Activated T-cell treated with anti-CD3 and anti-CD28 coated beads for 48 hours (primary cell): ENCODE measurements at places on chromosomes 5 and 9.

DNA sequence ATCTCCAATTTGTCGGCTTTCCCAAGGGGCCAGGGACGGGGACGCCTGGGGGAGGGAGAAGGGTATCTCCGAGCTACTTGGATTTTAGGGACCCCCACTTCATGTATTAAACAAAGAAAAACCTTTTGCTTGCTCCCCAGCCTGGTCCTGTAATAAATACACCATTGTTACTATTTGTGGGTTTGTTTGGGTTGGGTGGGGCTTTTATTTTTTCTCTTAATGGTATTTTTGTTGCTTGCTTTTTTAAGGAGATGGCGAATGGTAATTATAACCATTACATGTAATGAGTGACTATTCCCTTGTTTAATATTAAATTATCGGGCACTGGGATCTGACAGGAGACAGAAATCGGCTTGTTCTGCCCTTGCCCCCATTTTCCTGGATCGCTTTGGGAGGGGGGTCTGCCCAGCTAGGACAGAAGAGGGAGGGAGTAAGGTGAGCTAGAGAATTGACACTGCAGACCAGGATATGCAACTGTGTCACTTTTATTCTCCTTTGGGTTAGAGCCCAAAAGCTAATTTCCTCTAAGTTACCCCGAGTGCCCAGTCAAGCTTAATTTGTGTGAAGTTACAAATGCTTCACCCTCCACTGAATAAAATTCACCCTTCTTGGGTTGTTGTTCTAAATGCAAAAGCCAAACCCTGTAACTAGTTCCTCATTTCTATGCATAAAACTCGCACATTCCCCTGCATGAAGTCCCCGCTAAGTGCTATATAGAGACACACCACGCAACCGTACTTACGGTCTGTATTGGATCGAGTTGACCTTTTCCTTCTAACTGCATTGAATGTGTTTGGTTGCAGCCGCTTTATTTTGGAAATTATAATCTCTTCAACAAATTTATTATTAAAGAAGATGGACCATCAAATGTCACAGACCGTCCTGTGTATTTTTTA lies 1.6 kb upstream of the ZNF608 start:
- DNase-seq, result no peak

DNA sequence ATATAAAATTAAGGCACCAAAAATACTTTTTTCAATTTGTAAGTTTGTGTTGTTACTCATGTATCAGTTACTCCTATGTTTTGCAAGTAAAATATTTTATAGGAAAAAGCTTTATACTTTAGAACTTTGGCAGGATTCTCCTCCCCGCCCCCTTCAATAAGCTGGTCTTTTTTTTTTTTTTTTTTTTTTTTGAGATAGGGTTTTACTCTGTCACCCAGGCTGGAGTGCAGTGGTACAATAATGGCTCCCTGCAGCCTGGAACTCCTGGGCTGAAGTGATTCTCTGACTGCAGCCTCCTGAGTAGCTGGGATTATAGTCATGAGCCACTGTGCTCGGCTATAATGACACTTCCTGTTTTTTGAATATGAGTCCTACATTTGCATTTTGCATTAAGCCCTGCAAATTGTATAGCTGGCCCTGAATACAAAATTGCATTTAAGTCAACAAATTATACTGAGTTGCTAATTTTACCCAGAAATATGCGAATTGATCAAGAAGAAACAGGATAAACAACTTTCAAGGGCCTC lies 192.9 kb downstream of the PIK3R1 start:
- DNase-seq, result no peak

GRCh38 chr5:143807401-143807800 lies 4.6 kb upstream of the HMHB1 start:
- DNase-seq, result no peak

DNA sequence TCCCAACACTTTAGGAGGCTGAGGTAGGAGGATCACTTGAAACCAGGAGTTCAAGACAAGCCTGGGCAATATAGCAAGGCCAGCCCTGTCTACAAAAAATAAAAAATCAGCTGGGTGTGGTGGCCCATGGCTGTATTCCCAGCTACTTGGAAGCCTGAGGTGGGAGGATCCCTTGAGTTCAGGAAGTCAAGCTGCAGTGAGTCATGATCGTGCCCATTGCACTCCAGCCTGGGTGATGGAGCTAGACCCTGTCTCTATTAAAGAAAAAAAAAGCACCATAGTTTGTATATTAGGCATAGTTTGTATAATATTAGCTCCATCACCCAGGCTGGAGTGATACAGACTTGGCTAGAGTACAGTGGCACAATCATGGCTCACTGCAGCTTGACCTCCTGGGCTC lies 9.6 kb upstream of the NME5 start:
- no peak for DNase-seq

- DNase-seq, result no peak
Measured at GRCh38 chr9:9002826-9003583, 1203.4 kb upstream of the DMAC1 start.

GRCh38 chr9:224582-225520 lies 10.2 kb downstream of the DOCK8 start:
- DNase-seq, result no peak

DNA sequence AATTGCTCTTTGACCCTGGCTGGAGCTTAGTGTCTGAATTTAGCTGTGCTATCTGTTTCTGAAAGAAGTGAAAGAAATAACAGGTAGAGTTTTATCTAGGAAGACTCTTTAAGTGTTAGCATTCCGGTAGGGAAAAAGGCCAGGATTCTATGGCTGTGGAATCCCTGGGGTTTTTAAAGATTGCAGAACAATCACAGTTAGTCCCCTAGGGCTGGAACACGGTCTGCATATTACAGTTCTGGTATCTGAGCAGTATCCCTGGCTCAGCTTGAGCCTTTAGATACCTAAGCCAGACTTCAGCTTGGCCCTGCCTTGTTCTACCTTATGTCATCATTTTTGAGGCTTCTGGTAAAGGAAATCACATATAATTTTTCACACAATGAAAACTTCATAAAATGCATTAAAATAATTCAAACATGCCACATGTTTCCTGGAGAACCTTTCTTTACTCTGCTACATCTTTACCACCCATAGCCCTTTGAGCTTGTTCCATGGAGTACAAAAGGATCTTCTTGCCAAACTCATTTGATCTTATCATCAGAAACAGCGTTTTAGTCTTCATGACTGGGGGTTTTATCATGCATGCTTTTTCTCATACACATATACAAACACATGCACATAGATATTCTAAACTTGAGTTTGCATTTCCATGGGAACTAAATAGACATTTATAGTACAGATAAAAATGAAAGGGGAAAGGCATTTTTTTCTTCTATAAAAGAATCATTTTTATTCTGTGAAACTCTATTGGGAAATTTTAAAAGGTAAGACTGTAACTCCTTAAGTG lies 410.8 kb downstream of the CETN3 start:
- no peak for DNase-seq

- DNase-seq, result no peak
Measured at GRCh38 chr5:148443998-148444397, 60.2 kb downstream of the FBXO38 start.

DNA sequence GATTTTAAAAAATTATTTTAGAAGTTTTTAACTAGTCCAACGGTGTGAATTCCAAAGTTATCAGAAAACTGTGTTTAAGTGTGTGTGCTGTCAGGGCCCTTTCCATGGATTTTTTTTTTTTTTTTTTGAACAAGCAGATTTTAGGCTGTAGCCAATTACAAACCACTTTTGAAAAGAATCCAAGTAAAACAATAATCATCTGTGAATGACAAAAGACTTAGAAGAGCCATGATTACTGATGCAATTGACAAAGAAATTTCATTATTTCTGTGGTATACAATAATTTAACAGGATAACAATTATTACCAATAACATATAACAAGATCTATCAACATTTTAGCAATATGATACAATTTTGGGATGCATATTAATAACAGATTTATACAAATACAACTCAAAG lies 16.2 kb upstream of the PAIP1 start:
- DNase-seq, result no peak

GRCh38 chr9:131126059-131126426 lies 657 bp downstream of the NUP214 start:
- DNase-seq, result no peak

DNA sequence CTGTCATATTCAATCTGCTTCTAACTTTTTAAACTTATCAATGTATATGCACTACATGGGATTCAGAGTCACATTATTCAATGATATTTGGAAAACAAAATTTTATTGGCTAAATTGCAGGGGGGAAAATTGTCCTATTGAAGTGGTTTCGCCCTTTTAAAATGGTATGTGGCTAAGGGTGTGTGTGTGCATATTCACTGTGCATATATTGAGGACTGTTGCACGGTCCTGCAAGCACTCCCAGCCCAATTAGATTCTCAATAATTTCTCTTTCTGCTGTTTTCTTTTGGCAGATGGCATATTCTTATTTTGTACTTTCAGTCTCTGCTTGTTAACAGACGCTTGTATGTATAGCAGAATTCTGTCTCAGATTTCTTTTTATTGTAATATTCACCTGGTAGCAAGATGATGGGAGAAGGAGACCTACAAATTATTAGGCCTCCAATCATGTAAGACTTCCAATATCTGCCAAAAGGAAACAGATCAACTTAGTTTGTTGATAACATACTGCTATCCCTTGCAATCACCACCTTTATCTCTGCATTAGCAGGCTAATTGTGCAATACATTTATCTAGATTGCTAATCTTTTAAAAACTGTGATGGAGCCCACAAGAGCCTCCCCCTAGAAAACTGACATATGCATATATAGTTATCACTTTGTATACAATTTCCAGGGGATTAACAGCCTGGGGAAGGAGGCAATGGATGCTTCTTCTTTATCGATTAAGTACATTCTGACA lies 411.5 kb downstream of the PLK2 start:
- DNase-seq, result no peak

DNA sequence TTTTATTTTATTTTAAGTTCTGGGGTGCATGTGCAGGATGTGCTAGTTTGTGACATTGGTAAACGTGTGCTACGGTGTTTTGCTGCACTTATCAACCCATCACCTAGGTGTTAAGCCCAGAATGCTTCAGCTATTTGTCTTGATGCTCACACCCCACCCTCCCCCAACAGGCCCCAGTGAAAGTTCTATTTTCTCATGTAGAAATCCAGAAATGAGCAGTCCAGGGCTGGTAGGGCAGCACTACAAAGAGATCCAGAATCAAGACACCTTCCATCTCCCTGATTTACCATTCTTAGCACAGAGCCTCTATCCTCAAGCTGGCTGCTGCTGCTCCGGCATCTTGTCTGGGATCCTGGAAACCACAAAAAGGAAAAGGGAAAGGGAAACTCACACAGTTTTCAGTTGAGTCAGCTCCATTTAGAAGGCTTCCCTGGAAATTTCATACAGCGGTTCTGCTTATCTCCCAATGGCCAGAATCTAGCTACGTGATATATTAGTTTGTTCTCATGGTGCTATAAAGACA lies 85.4 kb upstream of the SMARCA2 start:
- DNase-seq, result no peak

- DNase-seq, result no peak
Measured at GRCh38 chr5:179138568-179138925, 78.4 kb downstream of the ZNF354C start.

- no peak for DNase-seq
Measured at GRCh38 chr5:864492-865167, 13.8 kb upstream of the ZDHHC11 start.

DNA sequence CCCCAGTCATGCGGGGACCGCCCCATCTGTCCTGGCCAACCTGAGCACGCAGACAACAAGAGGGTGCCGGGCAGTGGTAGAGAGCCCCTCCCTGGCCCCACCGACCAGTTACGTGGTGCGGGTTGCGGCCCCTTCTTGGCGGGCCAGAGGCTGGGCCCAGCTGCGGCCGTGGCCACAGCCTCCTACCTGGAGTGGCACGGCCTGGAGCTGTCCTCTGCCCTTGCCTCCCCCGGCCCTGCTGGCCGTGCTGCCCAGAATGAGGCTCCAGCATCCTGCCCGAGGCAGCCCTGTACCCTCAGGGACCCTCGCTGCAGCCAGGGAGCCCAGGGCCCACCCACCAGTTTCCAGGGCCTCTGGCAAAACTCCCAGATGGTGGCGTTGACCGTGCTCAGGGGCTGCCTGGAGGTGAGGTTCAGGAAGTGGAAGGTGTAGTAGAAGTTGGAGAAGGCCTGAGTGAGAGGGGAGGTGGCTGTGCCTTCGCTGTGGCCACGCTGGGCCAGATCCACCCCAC lies 5.7 kb downstream of the ENTPD8 start:
- DNase-seq, result no peak

DNA sequence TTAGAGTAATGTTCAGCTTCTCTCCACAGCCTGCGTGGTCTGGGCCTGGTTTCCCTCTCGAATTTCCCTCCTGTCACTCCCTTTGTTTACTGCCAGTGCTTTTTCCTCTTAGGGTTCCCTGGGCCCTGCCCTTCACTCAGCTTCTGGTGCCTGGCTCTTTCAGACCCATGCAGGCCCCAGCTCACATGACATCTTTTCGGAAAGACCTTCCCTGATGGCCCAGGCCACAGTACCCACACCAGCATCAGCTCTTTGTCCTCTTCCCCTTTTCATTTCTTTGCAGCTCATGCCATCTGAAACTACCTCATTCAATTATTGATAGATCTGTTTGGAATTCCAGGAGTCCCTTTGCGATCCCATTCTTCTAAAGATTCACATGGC lies 68.1 kb upstream of the ABL1 start:
- no peak for DNase-seq

- DNase-seq, result no peak
Measured at GRCh38 chr5:81021951-81022687, 62.0 kb downstream of the RASGRF2 start.

GRCh38 chr5:107215611-107216010 lies 455.1 kb downstream of the EFNA5 start:
- DNase-seq, result no peak
